ENCODE measurements at places on chromosomes 7 and 10.

DNA sequence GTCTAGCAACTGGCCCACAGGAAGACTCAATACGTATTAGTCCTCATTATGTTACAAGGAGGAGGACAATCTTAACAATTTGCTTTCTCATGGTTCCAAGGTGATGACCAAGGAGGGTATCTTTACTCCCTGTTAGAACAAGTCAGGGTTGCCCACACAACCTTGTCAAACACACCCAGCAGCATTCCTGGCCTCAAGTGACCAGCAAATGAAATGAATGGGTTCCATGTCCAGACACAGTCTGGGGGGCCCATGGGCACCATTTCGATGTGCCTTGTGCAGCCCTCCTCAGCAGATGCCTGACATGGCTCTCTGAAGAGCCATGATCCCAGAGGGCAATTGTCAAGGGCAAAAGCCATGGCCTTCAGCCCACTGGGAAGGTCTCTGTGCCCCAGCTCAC lies 40.8 kb downstream of the ANXA8 start:
- DNase-seq = no peak

GRCh38 chr7:35420656-35421055 lies 166.8 kb upstream of the TBX20 start:
- DNase-seq = no peak

GRCh38 chr7:33932832-33933468 lies 27.6 kb downstream of the BMPER start:
- peak; percentile 45 for DNase-seq

DNA sequence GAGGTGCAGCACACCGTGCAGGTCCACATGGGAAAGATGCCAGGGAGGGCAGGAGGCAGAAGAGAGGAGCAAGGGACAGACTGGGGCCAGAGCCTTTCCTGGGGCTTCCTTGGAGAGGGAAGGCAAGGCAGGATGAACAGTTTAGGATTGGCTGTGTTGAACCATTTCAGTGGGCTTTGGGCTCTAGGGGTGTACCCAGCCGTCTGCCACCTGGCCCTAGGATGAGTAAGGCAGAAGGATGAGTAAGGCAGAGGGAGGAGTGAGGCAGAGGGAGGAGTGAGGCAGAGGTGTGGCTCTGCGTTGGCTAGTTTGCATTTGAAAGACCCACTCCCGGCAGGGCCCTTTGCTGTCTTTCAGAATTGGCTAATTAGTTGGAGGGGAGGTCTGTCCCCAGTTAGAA lies 31.5 kb upstream of the PRF1 start:
- DNase-seq = no peak

GRCh38 chr10:110274647-110275046 lies 30.1 kb downstream of the SMNDC1 start:
- DNase-seq = no peak

GRCh38 chr10:116356833-116357232 lies 32.6 kb downstream of the CCDC172 start:
- DNase-seq = no peak
